ENCODE measurements at places on chromosomes 5 and 9. TPM values are rescaled to one million over a fixed set of nuclear protein-coding genes. Genes with fewer than 3 reads are reported as not detected.

DNA sequence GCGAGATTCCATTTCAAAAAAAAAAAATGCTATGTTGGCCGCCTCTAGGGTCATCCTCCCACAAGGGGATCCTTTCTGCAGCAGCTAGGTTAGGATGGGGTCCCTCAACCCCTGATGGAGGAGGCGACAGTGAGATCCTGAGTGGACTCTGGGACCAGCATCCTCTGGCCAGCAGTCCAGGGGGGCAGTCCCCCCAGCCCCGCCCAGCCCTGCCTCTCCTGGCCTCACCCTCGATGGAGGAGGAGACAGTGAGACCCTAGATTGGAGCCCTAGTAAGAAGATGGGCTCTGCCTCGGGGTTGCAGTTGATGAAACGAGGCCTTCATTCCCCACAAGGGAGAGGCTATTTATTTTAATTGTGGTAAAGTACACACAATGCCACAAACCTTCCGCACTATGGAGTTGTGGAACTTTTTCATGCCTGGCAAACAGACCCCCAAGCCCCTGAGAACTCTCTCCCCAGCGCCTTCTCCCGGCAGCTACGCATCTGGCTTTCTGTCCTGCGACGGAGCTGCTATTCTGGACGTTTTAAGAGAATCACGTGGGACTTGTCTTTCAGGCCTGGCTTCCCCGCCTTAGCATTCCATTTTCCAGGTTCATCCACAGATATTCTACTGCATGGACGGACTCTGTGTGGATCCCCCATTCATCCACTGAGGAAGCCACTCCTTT lies 15.8 kb downstream of the VAV2 start:
- peaks cover 54% of the 10 kb centered on the region for H3K4me1 ChIP-seq
- H3K36me3 ChIP-seq, result no peaks in the 10 kb centered on the region
- no peak overlapping the region for H3K27ac ChIP-seq
- H3K27me3 ChIP-seq, result no peaks in the 10 kb centered on the region
- no peak overlapping the region for H3K4me3 ChIP-seq

DNA sequence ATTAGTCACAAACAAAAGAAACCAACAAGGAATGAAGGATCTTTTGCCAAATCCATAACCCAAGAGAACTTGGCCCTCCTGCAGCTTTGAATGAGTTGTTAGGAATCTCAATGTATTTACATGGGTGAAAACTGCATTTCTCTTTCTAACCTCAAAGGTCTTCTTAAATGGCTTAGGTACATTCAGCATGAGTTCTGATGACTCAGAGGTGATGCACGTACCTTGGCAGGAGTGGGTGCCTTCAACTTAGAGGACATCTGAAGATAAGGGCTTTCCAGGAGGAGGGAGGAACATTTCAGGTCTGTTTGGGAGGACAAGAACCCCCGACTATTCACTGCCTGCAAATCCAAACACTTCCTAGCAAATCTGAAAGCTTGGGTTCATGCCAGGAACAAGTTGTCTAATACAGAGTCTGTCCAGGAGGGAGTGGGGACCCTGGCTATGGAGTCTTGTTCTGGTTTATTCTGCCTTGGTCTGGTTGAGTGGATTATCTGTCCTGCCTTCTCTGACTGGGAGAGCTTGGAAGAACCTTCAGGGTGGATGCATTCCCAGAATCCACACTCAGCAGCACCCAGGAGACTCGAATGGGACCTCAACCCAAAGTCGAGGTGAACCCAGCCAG lies 65.7 kb downstream of the IRX2 start:
- DNase-seq, result no peak
- H3K27ac ChIP-seq, result no peak overlapping the region
- no peaks in the 10 kb centered on the region for H3K4me1 ChIP-seq
- H3K27me3 ChIP-seq, result no peaks in the 10 kb centered on the region

DNA sequence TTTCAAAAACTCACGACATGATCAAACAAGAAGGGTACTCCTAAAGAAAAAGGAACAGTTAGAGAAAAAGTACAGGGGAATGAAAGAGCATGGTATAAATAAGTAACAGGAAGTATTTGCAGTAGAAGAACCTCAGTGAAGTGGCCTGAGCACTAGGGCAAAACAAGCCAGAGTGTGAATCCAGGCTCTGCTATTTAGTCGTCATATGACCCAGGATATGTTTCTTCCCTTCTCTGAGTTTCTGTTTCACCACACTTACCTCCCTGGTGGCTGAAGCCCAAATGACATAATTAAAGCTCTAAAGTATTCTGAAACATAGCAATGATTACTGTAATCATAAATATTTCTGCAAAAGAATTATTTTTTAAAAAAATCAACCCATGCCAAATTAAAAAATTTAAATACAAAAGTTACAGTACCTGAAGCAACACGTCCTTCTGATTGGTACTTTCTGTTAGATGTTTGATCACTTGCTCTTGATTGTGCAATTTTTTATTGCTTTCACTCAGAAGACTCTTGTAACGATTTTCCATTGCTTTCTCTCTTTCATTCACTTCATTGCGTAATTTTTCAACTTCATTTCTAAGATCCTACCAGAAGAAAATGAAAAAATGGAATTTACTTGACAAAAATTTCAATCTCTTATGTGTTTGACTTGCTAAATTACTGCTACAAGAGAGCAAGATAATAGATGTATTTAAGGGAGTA lies 88.9 kb downstream of the CDK5RAP2 start:
- H3K27me3 ChIP-seq, result no peaks in the 10 kb centered on the region
- H3K4me1 ChIP-seq, result no peaks in the 10 kb centered on the region
- peaks cover 18% of the 10 kb centered on the region for H3K36me3 ChIP-seq
- H3K27ac ChIP-seq, result no peak overlapping the region
- no peak for DNase-seq

DNA sequence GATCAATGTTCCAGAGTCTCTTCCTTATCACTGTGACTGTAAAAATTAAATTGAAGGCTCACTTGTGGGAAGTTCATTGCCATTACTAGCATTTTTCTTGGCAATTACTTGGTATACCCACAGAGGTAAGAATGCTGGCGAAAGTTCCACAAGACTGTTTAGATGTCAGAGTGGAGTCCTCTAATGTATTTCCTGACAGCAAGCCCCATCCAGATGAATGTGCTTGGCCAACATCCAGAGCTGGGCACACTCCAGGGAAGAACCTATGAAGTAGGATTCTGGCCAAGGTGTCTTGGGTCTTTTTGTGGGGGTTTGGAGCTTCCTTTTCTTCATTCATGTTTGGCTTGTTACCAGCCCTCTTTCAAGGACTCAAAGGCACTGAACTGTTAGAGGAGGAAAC lies 473.6 kb downstream of the DMAC1 start:
- H3K4me3 ChIP-seq, result no peak overlapping the region
- H3K36me3 ChIP-seq, result no peaks in the 10 kb centered on the region
- DNase-seq, result no peak
- no peaks in the 10 kb centered on the region for H3K4me1 ChIP-seq
- no peaks in the 10 kb centered on the region for H3K27me3 ChIP-seq
- no peak overlapping the region for H3K27ac ChIP-seq

DNA sequence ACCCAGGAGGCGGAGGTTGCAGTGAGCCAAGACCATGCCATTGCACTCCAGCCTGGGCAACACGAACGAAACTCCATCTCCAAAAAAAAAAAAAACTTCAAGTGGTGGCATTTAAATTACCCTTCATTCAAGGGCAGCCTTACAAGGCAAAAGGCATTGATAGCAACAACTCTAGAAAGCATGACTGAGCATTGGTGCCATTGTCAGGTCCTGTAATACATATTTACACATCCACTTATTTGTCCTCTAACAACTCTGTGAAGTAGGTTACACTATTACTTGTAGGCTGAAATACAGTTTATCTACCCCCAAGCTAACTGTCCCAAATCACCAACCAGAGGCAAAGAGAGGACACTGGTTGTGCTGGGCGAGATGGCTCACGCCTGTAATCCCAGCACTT lies 52.7 kb upstream of the LARP1 start:
- no peak overlapping the region for H3K27ac ChIP-seq
- no peak overlapping the region for H3K4me3 ChIP-seq
- no peak for DNase-seq
- H3K4me1 ChIP-seq, result no peaks in the 10 kb centered on the region
- no peaks in the 10 kb centered on the region for H3K36me3 ChIP-seq
- no peaks in the 10 kb centered on the region for H3K27me3 ChIP-seq

DNA sequence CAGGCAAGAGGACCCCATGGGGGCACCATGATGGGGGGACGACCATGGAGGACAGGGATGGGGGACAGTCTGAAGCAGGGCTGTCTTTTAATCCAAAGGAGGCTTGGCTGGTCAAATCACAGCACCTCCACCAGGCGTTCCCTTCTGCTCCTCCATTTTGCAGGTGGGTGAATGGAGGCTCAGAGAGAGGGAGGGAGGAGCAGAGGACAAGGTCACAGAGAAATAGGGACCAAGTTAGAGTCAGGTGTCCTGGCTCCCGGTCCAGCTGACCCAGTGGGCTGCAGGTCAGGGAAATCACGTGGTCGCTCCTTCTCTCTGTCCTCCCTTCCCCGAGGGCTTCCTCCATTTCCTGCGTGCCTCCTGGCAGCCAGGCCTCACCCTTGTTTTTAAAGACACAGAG lies 156.4 kb upstream of the SMIM23 start:
- H3K4me1 ChIP-seq, result no peaks in the 10 kb centered on the region
- no peak overlapping the region for H3K4me3 ChIP-seq
- H3K27me3 ChIP-seq, result no peaks in the 10 kb centered on the region
- DNase-seq, result no peak
- no peak overlapping the region for H3K27ac ChIP-seq
- no peaks in the 10 kb centered on the region for H3K36me3 ChIP-seq

DNA sequence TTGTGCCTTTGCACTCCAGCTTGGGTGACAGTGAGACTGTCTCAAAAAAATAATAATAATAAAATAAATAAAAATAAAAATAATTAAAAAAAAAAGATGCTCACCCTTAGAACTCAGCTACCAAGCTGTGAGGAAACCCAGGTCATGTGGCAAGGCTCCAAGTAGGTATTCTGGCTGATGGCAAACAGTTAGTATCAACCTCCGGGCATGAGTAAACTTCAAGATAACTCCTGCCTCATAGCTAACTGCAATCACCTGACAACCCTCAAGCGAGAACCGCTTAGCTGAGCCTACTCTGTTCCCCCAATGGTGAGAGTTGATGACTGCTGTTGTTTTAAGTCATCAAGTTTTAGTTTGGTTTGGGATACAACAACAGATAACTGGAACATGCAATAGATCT lies 6.1 kb upstream of the SLC44A1 start:
- no peak for DNase-seq
- H3K36me3 ChIP-seq, result no peaks in the 10 kb centered on the region
- H3K4me1 ChIP-seq, result no peaks in the 10 kb centered on the region
- H3K4me3 ChIP-seq, result no peak overlapping the region
- H3K27ac ChIP-seq, result no peak overlapping the region

GRCh38 chr9:133171161-133171961 lies 7.6 kb upstream of the GBGT1 start:
- H3K27me3 ChIP-seq, result no peaks in the 10 kb centered on the region
- H3K36me3 ChIP-seq, result no peaks in the 10 kb centered on the region
- no peak overlapping the region for H3K4me3 ChIP-seq
- H3K27ac ChIP-seq, result no peak overlapping the region
- H3K4me1 ChIP-seq, result no peaks in the 10 kb centered on the region

DNA sequence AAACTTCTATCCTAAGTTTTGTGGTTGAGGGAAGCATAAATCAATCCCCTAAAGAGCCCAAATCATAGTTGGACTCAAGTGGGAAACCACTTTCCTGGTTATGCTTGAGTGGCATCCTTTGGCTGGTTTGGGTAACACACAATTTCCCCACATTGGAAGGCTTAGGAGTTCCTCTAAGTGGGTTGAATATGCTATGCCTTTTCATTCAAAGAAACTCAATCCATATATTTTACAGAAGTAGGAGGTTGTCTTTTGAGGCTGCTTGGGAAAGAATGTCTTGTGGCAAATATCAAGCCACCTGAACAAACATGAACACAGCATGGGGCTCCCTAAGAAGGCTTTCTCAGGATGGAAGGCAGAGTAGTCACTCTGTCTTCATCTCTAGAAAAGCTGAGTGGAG lies 121.1 kb downstream of the SPATA31D1 start:
- H3K27me3 ChIP-seq, result no peaks in the 10 kb centered on the region
- no peak for DNase-seq
- no peak overlapping the region for H3K27ac ChIP-seq

DNA sequence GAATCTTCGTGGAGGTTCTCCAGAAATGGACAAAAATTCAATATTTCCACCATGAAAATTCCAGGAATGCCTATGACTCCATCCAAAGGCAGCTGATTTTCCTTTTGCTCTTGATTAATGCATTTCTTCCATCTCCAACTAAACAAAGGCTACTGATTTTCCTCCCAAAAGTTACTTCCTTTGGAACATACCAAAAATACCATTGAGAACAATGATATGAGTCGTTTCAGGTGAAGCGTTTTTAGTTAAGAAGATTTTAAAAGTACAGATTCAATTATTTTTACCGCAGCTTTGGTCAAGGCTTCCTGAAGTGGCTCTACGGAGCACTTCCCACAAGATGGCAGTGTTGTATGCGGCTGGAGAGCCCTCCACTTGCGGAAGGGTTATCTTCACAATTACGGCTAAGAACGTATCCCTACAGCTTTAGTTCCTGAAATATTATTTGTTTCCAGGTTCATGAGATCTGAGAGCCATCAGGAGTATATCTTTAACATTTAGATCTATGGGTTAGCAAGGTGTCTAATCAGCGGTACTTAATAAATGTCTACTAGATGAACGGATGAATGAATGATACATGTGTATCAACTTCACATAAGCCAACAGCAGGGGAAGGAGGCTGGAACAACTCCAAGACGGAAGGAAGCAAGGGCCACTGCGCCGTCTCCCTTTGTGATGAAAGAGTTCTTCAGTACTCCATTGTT lies 35.9 kb upstream of the ARSB start:
- no peaks in the 10 kb centered on the region for H3K36me3 ChIP-seq
- no peak overlapping the region for H3K27ac ChIP-seq
- peaks cover 8% of the 10 kb centered on the region for H3K4me1 ChIP-seq

DNA sequence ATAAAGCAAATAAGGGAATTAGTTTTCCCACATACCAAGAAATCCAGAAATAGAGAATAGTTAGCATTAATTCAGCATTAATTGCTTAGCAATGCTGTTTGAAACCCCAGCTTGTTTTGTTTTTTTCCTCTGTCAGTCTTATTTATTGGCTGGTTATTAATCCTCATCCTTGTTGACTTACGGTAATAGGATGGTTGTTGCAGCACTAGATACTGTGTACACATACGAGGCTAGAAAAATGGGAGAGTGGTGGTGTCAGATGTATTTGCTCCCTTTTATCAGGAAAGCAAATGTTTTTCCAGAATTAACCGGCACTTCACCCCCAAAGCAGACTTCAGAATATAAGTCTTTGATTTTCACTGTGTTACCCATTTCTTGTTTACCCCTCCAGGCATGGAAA lies 60.4 kb downstream of the ERBIN start:
- no peak overlapping the region for H3K4me3 ChIP-seq
- H3K27ac ChIP-seq, result no peak overlapping the region
- H3K4me1 ChIP-seq, result no peaks in the 10 kb centered on the region
- no peaks in the 10 kb centered on the region for H3K27me3 ChIP-seq
- H3K36me3 ChIP-seq, result no peaks in the 10 kb centered on the region

GRCh38 chr5:8905021-8905420 lies 640.9 kb downstream of the SEMA5A start:
- H3K4me3 ChIP-seq, result no peak overlapping the region
- DNase-seq, result no peak
- no peak overlapping the region for H3K27ac ChIP-seq
- H3K36me3 ChIP-seq, result no peaks in the 10 kb centered on the region
- H3K4me1 ChIP-seq, result no peaks in the 10 kb centered on the region

The HSD17B3 gene
- total RNA-seq, result 14.5 TPM

The LHX6 gene
- 2.3 TPM for total RNA-seq

The CMYA5 gene
- total RNA-seq, result 3.1 TPM
